ENCODE measurements at places on chromosomes 3 and 15.

GRCh38 chr15:31574766-31575165, 248.1 kb downstream of the KLF13 start:
- DNase-seq: no peak

GRCh38 chr3:20787005-20787404, 601.0 kb upstream of the SGO1 start:
- DNase-seq: no peak

GRCh38 chr3:25985621-25986020, 195.7 kb downstream of the OXSM start:
- DNase-seq: no peak

- DNase-seq: no peak
Measured at GRCh38 chr15:71125831-71126450, 10.7 kb downstream of the THSD4 start.

- no peak for DNase-seq
Measured at GRCh38 chr3:107892955-107893624, 197.7 kb downstream of the CD47 start.

- DNase-seq: no peak
Measured at GRCh38 chr3:106842151-106842550, 535.1 kb upstream of the CCDC54 start.

DNA sequence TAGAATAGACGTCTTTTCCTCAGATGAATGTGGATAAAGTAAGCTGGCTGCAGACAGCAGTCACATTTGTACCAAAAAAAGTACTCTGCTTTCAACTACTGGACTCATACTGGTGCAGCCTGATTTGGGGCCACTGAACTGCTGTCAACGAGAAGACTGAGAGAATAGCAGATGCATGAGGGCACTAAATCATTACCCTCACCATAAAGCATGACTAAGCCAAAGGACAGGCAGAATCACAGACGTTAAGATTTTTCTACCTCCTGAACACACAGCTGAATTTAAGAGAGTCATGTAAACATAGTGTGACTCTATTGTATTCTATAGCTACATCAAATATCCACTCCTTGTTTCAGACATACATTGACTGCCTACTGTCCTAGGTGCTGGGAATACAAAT, 67.8 kb upstream of the CDAN1 start:
- no peak for DNase-seq

- DNase-seq: no peak
Measured at GRCh38 chr15:69780374-69780773, 317.3 kb downstream of the TLE3 start.

GRCh38 chr3:101119535-101119934, 126.3 kb upstream of the ABI3BP start:
- no peak for DNase-seq

GRCh38 chr3:51270559-51270958, 114.5 kb upstream of the MANF start:
- DNase-seq: no peak

GRCh38 chr3:32372213-32372490, 19.5 kb upstream of the CMTM7 start:
- DNase-seq: no peak

- DNase-seq: no peak
Measured at GRCh38 chr15:65383991-65384390, 6.2 kb upstream of the IGDCC3 start.

GRCh38 chr15:91894606-91895005, 41.1 kb downstream of the SLCO3A1 start:
- no peak for DNase-seq

DNA sequence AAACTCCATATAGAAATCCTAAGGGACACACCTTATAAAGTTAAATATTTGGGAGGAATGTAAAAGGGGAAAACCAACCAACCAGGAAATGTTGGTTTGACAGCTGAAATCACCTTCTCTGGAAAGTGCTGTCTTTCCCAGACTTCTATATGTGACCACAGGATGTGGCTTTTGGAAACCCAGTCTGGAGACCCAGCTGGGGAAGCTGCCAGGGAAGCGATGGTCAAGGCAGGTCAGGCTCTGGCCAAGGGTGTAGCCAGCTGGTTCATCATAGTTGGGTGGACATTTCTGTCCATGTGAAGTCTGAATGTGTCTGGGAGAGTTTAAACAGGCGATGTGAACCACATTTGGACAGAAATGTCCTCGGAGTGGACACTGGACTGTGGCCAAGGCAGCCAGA, 73.9 kb downstream of the ARNT2 start:
- DNase-seq: no peak

- DNase-seq: no peak
Measured at GRCh38 chr15:73996267-73996666, 1.8 kb downstream of the PML start.

DNA sequence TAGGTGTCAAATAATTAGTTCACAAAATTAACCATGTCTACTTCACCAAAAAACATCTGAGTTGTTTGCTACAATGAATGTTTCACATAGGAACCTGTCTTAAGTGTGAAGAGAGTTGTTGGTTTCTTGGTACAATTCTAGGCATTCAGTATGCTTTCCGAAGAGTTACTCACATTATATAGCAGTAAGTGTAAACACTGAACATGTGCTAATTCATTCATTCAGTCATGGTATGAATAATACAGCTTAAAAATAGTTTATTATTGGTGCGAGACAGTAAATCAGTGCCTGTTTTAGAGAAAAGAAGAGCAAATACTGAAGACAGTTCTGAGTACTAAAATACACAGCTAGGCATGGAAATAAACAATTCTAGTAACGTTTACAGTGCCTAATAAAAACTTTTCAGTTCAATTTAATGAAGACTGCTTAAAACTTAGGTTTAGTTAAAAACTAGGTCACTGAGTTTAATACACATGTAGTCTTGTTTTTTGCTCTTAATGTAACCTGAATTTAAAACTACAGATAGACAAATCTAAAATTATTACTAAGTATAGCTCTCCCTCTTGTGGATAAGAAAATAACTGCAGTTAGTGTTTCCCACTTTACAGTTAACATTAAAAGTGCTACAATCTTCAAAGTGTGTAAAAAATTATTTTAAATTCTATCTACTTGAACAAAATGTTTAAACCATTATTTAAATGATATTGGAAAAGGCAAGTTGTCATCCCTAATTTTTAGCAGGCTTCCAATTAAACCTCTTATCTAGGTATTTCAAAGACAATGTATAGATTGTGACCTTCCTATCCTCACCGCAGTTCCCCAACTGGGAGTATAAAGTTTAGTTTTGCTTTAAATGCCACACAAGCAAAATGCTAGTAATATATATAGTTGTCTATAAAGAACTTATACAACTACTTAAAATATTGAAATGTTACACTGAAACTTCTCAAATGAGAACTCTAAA, 20.1 kb upstream of the ZCWPW2 start:
- no peak for DNase-seq

- DNase-seq: no peak
Measured at GRCh38 chr3:179266701-179267211, 15.8 kb upstream of the KCNMB3 start.

- no peak for DNase-seq
Measured at GRCh38 chr15:33679061-33679460, 289.2 kb upstream of the CHRM5 start.

DNA sequence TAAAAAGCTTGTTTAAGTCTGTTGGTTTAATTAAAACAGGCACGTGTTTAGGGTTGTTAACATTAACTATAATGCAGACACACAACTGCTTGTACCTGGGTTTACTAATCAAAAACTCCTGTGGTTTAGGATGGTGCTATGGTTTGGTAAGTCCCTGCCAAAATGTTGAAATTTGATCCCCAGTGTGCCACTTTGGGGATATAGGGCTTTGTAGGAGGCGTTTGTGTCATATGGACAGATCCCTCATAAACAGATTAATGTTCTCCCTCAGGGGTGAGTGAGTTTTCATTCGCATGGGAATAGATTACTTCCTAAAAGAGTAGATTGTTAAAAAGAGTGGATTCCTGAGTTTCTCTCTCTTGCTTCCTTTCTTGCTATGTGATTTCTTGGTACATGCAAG, 18.7 kb upstream of the GK5 start:
- DNase-seq: no peak

DNA sequence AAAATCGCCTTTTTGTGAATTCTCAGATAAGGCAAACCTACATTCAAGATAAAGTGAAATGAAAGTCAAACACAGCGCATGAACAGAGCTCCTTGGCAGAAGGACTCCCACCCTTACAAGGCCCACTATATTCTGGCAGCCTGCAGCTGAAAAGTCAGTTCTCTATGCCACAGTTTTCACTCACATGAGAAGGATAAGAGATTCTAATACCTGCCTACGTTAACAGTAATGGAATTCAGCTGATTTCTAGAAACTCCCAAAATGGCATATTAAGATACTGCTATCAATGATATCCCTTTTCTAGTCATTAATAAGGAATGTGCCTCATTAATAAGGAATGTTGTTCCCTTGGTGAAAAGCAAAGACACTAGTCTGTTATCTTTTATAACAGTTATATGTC, 27.0 kb downstream of the SLC30A4 start:
- no peak for DNase-seq

GRCh38 chr3:43865351-43865750, 174.6 kb downstream of the ABHD5 start:
- DNase-seq: no peak

- DNase-seq: no peak
Measured at GRCh38 chr15:32872621-32873283, 154.9 kb downstream of the GREM1 start.

DNA sequence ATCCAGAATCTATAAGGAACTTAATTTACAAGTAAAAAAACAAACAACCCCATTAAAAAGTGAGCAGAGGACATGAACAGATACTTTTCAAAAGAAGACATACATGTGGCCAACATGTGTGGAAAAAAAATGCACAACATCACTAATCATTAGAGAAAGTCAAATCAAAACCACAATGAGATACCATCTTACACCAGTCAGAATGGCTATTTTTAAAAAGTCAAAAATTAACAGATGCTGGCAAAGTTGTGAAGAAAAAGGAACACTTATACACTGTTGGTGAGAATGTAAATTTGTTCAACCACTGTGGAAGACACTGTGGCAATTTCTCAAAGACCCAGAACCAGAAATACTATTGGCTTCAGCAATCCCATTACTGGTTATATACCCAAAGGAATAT, 830.0 kb upstream of the ALCAM start:
- DNase-seq: no peak

DNA sequence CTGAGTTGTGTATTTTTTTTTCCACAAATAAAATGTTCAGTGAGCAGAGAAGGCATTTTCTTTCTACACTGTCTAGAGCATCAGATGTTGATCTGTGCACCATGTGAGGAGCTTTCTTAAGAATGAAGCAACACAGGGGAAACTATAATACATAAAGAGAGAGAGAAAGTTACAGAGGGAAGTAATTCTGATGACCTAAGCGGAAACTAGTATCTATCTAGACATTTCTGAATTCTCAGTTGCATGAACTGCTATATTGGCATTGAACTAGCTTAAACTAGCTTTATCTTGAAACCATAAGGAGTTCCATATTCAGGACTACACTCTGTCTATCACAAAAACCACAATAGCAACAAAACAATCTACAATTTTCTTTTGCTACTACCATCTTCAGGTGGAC, 822.4 kb downstream of the VGLL3 start:
- DNase-seq: no peak

GRCh38 chr3:96959474-96959873, 145.1 kb downstream of the EPHA6 start:
- no peak for DNase-seq

DNA sequence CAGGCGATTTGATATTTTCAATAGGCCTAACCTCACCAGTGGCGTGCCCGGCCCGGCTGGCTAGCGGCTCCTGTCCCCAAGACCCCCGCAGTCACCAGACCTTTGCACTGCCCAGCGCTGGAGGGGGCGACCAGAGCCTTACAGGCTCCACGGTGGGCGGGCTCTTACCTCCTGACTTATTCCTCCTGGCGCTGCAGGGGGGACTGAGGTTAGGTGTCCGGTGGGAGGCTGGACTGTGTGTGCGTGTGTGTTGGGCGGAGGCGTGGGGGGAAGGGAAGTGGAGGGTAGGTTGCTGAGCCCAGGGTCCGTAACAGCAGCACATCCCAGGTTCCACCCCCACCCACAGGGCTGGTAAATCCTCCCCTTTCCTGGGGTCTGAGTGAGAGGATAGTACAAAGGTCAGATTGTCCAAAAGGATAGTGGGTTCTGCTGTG, 27.5 kb upstream of the THRB start:
- DNase-seq: no peak

DNA sequence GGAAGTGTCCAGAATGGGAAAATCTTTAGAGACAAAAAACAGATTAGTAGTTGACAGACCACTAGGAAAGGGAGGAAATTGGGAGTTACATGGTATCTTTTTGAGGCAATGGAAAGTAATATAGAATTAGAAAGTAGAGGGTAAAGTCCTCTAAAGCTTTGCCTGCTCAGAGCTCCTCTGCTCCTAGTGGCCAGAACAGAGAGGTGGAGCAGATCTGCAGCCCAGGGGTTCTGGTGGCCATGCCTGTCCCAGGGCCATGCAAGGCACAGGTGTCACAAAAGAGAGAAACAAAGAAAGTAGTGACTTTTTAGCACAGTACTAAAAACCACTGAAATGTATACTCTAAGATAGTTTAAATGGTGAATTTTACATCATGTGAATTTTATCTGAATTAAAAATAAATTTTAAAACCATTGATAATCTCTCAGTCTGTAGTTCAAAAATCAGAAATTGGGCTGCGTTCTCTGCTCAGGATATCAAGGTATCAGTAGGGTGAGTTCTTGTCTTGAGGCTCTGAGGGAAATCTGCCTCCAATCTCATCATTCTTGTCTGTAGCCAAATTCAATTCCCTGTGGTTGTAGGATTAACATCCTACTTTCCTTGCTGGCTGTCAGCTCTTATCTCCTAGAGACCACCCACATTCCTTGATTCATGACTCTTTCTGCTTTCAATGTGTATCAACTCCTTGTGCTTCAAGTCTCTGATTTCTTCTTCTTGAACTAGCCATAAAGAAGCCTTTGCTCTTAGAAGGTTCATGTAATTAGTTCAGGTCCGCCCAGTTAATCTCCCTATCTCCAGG, 23.6 kb downstream of the PYGO1 start:
- no peak for DNase-seq

GRCh38 chr15:65029736-65030208, 333 bp upstream of the MTFMT start:
- DNase-seq: no peak

GRCh38 chr3:161977063-161977462, 480.5 kb downstream of the OTOL1 start:
- no peak for DNase-seq

- DNase-seq: no peak
Measured at GRCh38 chr3:10883478-10884234, 67.6 kb downstream of the SLC6A11 start.

GRCh38 chr3:71451060-71451459, 132.5 kb downstream of the FOXP1 start:
- no peak for DNase-seq
